Left ventricle myocardium inferior (tissue), 1 donor: ENCODE measurements at places on chromosomes 5 and 9.
A peak's percentile ranks its signal among the peaks of the same experiment; 100 is the strongest.

DNA sequence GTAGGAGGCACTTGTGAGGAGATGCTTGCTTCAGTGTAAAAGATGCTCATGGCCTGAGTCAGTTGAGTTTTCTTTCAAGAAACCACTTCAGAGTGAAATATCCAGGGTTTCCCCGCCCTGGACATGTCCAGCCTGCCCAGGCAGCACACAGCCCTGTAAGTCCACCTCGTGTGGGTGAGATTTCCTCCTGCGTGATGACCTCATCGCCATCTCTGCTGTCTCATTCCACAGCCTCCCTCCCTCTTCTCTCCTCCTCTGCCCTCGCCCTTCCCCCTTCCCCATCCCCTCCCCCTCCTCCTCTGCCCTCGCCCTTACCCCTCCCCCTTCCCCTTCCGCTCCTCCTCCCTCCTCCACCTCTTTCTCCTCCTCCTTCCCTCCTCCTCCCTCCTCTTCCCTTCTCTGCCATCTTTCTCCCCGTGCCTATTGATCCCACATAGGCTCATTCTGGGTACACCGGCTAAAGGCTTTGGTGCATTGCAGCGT lies 34.0 kb upstream of the NCS1 start:
- DNase-seq = peak; percentile 51

DNA sequence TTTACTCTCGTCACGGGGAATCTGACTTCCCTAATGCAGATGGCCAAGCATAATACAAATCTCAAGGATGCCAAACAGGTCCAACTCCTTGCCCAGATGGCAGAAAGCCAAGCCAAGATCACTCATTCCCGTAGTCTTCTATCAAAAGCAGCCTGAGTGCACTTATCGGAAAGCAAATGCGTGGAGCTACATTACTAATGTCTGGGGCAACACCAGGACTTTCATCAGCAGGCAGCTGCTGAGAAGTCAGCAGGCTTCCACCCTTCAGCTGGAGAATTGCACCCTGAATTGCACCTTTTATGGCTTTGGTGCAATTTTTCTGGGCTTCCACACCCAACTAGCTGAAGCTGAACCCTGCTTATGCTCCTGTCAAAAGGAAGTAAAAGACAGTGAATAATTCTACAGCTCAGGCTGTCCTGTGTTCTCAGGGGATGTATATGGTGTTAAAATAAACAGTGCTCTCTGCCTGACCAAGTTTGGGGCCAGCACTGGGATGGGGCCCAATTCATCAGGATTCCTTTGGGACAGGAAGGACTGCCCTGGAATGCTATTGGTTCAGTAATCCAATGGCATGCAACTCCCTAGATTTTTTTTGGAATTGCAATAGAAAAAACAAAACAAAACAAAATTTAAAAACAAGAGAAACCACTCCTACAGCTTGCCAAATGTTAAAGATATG lies 92.6 kb downstream of the DPYSL3 start:
- DNase-seq = peak; percentile 43

- DNase-seq = peak; percentile 62
Observed at GRCh38 chr5:139394123-139394653, 716 bp downstream of the PROB1 start.

- DNase-seq = no peak
Observed at GRCh38 chr9:96139592-96140295, 162.2 kb downstream of the HSD17B3 start.

DNA sequence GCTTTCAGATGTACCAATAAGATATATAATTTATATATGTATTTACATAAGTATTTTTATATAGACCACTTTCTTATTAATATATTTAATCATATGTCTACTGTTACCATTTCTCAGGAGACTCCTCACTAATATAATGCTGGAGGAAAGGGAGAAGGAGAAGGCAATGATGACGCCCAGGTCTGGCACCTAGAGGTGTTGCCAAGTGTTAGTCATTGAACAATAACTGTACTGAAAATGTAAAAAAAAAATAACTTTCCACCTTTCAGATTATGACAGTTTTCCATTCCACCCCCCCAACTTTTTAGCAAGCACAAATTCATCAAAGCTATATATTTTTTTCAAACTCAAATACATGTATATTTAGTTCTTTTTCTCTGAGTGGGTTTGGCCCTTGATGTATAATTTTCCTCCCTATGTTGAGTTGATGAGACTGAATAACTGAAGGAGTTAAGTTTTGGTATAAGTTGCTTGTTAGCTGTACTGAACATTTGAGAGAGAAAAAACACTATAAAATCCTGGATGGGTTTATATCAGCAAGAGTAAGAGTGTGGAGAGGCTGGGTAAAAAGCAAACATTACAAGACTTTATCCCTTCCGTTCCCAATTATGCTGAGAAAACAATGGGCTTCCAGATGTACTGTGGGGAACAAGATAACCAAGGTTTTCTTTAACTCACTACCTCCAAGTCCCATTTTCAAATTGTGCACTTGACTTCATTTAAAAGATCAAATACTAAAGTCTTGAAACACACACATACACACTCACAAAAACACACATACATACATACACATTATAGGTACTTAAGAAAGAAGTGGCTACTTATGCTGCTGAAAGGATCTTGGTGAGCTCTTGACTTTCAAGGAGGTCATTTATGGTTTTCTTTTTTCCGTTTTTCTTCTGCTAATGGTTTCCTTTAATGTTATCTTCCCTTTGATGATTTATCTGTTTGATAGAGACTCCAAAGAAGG lies 142.8 kb upstream of the IFNE start:
- no peak for DNase-seq

GRCh38 chr5:121171834-121172233 lies 679.8 kb upstream of the FTMT start:
- DNase-seq = no peak
